ENCODE measurements at places on chromosomes 1 and 21.

GRCh38 chr21:41600556-41600955 is 92.6 kb upstream of the TMPRSS2 start:
- DNase-seq = no peak

GRCh38 chr1:16013220-16013907 is 4.5 kb downstream of the HSPB7 start:
- DNase-seq = no peak

GRCh38 chr1:6105218-6105679 is 59.6 kb downstream of the KCNAB2 start:
- DNase-seq = no peak

- DNase-seq = no peak
These were observed 157.5 kb upstream of the C1orf174 start for GRCh38 chr1:4057603-4058002.

DNA sequence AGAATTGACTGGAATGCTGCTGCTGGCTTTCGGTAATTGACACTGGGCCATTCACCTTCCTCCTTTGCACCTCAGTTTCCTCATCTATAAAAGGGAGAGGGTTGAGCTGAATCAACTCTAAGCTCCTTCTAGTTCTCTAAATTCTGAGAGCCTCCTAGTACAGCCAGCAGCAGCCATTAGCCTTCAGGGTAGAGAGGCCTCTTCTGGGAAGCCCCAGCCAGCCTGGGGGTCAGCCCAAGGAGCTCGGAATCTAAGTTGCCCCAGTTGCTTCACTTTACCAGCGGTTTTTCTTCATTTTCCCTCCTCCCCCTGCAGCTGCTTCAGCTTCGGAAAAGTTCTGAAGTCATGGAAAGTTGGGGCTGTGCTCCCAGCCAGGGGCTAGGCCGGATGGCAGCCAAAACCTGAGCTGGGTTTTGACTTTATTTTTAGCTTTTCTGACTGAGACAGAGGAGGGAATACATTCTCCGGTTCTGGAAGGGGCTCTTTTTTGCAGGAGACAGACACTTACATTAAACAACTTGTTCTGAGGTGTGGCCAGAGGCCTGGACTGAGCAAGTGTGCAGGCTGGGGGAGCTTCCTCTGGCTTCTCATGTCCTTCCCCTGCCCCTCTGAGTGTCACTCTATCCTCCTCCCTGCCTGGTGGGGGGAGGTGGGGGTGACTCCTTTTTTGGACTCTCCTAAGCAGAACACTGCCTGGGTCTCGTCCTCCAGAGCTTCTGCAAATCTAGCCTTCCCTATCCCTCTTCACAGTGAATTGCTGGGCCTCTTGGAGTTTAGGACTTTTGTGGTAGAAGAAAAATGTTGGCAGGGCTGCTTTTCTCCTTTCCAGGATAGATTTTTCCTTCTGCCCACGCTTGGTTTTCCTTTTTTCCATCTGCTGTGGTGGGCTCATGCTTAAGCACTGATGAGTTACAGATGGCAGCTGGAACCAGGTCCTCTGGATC is 14.4 kb downstream of the LMNA start:
- DNase-seq = peak; percentile 82

DNA sequence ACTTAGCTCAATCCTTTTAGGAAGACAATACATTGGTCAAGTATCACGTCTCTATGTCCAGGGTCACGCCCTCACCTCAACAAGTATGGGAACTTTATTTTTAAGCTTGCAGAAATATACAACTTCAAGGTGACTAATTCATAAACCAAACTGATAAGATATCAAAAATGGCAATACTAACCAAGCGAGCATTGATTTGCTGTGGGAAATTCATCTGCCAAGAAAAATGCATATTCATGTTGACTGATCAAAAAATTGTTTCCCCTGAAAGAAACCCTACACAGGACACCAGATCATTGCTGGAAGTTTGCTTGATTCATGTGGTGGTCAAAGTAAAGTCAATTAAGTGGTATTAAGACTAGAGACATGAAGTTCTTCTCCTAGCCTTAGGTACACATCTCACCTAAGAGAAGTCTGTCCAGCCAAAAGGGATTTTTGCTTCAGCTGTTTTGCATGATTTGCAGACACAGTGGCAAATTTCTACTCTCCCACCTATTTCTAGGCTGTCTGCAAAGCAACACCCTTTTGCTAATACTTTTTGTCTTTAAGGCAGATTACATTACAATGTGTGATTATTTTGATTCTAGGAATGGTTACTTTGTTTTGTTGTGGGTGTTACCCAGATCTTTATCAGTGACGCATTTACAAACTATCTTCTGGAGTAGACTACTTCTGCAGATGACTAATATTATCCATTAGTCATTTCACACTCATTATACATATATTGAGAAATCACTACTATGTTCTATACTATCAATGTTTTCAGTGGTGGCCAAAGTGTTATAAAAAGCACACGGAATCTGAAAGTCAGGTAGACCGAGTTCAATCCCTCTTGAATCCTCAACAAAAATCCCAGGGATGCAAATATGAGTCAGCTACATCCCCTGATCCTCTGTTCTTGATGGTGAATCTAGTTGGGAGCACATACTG is 12.4 kb downstream of the SAMSN1 start:
- DNase-seq = no peak

- no peak for DNase-seq
These were observed 2.4 kb downstream of the CFH start for GRCh38 chr1:196654271-196654670.

GRCh38 chr1:90534663-90535295 is 182.3 kb downstream of the BARHL2 start:
- DNase-seq = no peak

GRCh38 chr1:67307251-67308060 is at the start of gene IL12RB2:
Gene IL12RB2, plus strand, starts transcription at chr1:67307873. Its CDS starts 12,496 bp downstream, at chr1:67320369.
- DNase-seq = no peak

DNA sequence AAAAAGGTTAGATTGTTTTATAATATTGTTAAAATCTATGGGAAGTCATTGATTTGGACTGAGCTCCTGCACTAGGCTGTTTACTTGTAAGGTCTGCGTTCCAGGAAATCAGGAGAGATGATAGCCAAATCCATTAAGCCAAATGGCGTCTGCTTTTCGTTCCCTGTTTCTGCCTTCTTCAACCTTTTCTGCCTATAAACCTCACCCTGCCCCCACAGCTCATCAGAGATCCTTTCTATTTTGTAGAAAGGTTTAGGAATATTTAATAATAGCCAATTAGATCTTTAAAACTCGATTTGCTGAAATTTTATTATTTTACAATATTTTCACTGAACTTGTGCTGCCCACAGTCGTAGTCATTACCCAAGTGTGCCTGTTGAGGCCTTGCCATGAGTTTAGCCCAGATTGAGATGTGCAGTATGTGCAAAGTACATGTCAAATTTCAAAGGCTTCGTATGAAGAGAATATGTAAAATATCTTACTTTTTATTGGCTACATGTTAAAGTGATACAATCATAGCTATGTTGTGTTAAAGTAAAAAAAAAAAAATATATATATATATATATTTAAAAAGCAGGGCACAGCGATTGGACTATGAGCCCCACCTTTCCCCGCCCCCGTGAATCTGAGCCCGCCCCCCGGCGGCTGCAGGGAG is 444 bp upstream of the IARS2 start:
- DNase-seq = no peak

- no peak for DNase-seq
These were observed 12.1 kb upstream of the DIPK1A start for GRCh38 chr1:92973203-92973897.

GRCh38 chr1:53075206-53075605 is 13.2 kb downstream of the PODN start:
- no peak for DNase-seq

DNA sequence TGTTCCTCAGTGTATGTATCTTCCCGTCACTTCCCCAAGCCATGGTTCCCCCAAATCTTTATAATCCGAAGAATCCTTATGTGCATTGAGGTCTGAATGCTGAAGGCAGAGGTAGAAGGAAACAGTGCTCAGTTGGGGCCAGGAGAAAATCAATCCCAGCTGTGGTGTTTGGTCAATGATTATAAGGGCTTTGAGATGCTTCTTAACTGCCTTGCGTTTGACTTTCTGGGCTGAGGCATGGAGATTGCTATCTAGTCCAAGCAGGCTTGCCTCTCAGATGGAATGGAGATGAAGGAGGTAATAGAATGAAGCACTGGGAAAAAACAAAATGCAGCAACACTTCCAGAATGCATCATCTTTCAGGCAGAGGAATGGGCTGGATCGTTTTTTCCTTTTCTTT is 3.6 kb upstream of the MAP1LC3C start:
- no peak for DNase-seq

DNA sequence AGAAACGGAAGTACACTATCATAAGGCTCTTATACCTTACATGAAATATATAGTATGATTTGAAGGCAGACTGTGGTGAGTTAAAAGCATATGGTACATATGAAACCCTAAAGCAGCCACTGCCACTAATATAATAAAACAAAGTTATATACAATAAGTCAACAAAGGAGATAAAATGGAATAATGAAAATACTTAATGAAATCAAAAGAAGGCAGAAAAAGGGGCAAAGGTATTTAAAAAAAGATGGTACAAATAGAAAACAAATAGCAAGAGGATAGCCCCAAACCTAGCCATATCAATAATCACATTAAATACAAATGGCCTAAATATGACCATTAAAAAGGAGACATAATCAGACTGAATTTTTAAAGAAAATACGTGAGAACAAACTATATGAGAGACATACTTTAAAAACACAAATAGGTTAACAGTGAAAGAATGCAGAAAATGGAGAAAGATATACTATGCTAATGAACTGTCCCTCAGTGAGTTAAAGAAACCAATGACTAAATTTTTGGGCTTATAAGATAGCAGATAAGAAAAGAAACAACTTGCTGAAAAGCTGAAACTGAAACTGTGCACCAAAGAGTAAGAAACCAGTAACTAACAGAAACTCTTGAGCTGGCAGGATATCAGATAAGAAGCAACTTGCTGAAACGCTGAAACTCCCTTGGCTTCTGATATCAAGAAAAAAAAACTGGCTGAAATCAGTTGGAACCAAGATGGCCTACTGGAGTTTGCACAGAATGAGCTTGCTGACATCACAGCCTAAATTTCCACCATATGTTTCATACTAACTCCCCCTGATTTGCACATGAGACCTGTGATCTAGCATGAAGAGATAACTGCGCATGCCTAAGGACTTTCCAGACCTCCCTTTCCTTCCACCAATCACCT is 44.3 kb upstream of the IL10 start:
- no peak for DNase-seq

GRCh38 chr1:50917138-50918137 is 42.6 kb downstream of the FAF1 start:
- DNase-seq = no peak

DNA sequence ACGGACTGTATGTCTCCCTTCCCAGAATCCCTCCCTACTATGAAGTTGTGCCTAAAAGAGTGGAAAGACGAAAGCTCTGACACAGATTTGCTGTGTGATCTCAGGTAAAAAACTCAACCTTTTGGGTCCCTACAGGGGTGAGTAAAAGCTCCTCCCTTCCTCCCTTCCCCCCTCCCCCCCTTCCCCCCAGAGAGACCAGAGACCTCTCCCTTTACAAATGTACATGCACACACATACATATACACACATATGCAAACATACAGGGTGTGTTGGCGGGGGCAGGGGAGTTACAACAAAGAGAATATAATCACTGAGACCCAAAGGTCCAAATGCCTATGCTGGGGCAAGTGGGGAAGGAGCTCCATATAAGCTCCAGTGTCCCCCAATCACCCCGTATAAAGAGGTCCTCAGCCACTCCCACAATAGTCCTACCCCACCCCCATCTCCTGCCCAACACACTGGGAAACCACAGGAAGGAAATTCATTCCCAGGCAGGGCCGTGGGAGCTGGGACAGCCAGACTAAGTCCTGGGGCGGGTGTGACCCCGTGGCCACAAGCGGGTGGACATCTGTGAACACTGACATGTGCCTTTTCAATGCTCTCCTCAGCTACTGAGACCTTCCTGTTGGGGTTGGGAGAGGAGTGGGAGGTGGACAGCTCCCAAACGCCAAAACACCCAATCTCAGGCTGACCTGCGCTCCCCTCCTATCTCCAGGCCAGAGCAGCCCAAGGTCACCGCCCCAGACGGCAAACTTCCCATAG is 2.0 kb downstream of the MEF2D start:
- no peak for DNase-seq

- DNase-seq = no peak
These were observed 1.7 kb downstream of the PTGFR start for GRCh38 chr1:78492386-78492950.

DNA sequence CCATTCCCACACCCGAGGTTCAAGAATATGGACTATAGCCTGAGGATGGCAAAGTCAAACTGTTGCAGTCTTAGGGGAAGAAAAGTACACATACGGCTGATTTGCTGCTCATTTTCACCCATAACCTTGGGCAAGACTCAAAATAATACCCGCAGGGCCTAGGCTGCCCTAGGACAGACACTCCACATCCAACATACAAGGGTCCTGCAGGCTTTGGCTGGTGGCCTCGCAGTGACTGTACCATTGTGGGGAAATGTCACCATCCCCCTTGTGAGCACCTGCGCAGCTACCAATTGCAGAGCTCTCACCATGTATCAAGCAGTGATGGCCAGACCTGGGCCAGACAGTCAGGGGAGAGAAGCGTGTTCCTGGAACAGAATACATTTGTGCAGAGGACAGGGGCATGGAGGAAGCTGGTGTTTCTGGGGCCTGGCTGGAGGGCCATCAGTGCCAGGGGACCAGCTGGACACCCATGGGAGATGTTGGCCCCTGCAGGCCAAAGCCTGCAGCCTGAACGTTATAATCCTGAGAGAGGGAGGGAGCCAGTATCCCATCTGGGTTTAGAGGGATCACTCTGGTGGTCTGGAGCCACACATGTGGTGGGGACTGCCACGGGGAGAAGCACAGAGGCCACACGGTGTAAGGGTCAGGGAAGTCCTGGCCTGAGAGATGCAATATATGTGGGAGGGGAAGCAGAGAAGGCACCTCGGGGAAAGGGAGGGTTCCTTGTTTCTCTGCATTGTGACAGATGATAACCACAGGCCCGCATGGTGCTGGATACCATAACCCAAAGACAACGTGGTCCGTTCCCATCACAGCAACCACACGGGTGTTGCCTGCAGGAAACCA is 101.2 kb downstream of the GLIS1 start:
- no peak for DNase-seq
